ENCODE measurements at places on chromosomes 2 and 18.

- no peak for DNase-seq
Measured at GRCh38 chr2:27164960-27165763, 16.4 kb downstream of the TCF23 start.

DNA sequence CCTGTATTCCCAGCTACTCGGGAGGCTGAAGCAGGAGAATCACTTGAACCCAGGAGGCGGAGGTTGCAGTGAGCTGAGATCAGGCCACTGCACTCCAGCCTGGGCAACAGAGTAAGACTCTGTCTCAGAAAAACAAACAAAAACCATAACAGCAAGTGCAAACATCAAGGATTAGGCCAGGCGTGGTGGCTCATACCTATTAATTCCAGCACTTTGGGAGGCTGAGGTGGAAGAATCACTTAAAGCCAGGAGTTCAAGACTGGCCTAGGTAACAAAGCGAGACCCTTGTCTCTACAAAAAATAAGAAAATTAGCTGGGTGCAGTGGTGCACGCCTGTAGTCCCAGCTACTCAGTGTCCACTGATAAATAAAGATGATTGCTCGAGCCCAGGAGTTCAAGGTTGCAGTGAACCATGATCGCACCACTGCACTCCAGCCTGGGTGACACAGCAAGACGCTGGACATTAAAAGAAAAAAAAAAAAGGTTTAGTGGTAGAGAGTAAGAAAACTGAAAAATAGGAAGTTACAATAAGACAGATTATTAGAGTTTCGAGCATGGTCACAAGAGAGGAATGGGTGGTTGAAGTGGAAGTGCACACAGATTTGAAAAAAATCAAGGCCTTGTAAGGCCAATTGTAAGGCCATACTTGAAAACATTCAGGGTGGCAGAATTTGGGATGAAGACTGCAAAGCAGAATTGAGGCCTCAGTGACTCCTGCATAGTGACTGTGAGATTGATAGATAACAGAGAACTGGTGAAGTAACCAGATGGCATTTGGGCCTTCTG, 6.4 kb upstream of the KCMF1 start:
- DNase-seq: no peak

GRCh38 chr18:47915229-47915628, 15.2 kb downstream of the SMAD2 start:
- no peak for DNase-seq

GRCh38 chr18:11283479-11284161, 134.3 kb upstream of the PIEZO2 start:
- DNase-seq: no peak

- DNase-seq: no peak
Measured at GRCh38 chr2:146212602-146213001, 1632.2 kb upstream of the ACVR2A start.

DNA sequence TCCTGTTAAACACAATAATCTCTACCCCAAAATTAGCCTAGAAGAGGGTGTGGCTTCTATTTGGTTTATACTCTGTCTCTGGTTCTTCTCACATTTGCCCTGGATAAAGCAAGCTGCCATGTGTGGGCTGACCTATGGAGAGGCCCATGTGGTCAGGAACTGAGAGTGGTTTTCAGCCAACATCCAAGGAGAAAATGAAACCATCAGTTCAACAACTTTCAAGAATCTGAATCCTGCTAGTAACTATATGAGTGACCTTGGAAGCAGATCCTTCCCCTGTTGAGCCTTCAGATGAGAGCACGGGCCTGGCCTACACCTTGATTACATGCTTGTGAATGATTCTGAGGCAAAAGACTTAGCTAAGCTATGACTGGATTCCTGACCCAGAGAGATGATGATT, 11.5 kb upstream of the TRIB2 start:
- no peak for DNase-seq

- no peak for DNase-seq
Measured at GRCh38 chr18:9736286-9736835, 28.3 kb downstream of the RAB31 start.

DNA sequence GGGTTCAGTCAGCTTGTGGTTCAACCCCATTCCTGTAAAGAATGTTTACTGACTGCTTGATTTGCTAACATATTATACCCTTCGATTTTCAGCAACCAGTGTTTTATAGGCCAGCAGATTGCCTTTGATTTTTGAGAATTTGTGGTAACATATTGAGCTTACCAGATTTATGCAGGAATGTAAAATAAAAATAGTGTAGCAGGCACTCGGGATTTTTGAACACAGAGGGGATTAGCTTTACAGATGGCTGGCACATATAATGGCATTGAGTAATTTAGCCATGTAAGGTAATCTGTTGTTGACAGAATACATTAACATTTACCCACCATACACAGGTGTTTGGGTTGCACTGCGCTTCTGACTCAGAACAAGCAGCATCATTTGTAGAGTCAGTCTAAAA, 354.0 kb downstream of the LRRTM1 start:
- DNase-seq: no peak

GRCh38 chr2:236755278-236755840, 185.7 kb downstream of the ACKR3 start:
- no peak for DNase-seq

DNA sequence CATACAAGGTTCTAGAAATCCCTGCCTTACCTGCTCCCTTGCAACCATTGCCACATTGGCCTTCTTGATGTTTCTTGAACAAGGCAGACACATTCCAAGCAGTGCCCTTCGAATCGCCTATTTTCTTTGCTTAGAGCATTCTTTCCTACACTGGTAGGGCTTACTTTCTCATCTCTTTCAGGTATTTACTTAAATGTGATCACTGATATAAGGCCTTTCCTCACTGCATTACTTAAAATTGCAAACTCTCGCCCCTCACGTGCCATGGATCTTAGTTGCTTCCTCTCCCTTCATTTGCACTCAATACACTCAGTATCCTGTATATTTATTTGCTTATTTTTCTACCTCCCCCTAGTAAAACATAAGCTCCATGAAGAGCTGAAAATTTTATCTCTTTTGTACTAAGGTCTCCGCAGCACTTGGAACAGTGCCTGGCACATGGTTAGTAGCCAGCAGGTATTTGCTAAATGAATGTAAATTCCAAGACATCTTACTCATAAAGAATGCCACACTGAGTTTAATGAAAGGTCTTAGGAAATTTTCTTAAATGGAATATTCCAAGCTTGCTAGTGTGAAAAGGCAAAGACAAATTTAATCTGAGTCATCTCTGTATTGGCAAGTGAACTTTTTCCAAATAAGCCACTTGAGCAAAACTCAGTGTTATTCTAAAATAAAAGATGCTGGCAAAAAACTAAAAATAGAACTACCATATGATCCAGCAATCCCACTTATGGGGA, 42.4 kb upstream of the FIGN start:
- no peak for DNase-seq

- DNase-seq: no peak
Measured at GRCh38 chr18:77833807-77834206, 584.2 kb downstream of the GALR1 start.

DNA sequence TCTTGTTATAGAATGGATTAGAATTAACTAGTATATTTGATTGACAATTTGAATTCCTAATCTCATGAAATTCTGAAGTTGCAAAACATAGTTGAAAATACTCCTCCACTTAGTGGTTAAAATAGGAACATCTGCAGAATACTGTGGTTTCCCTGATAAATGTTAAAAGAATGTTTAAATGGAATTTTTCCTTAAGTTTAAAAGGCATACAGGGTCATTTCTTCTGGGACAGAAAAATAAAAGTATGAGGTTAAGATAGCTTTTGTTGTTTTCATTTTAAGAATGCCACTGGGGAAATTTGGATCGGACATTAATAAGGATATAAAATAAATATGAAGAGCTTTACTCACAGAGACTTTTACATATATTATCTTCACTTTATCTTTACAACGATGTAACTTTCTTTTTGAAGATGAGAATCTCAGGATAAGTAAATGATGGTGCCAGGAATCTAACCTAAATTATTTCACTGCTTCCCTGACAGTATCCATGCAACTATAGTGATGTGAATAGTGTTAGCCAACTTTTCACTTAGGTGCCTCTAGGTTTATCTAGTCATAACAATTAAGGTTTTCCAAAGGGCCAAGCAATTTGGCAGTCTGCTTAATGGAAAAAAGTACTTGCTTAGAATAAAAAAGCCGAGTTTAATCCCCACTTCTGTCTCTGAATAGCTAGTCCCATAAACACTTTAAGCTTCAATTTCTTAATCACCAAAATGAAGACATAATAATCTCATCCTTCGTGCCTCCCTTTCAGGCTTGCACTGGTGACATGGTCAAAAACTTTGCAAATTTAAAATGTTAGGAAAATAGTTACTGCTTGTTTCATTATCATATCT, 151.8 kb upstream of the STK17B start:
- DNase-seq: peak; percentile 14
